ENCODE measurements at places on chromosomes 12 and 14.

- DNase-seq = no peak
Measured at GRCh38 chr12:14846042-14846587, 2.8 kb upstream of the ART4 start.

DNA sequence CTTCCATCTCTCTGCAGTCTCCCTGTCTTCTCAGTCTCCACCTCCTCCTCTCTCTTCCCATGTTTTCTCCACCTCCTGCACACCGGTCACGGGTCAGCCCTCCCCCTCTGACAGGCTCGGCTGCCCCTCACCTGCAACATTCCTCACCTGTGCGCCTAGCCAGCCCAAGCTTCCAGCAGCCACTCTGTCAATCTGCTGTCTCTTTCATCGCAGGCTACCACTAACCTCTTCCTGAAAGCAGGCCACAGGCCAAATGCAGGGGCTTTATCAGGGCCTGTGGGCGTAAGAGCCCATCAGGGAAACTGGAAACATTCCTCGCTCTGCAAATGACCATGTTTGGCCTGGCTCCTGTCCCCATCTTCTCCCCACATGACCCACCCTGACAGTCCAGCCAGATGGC, 34.5 kb downstream of the CMKLR1 start:
- no peak for DNase-seq

- DNase-seq = no peak
Measured at GRCh38 chr12:121823101-121823726, 19.4 kb downstream of the SETD1B start.

GRCh38 chr14:73743431-73743931, 29.3 kb upstream of the PNMA1 start:
- no peak for DNase-seq

- no peak for DNase-seq
Measured at GRCh38 chr12:83468988-83469908, 782.5 kb downstream of the TMTC2 start.

DNA sequence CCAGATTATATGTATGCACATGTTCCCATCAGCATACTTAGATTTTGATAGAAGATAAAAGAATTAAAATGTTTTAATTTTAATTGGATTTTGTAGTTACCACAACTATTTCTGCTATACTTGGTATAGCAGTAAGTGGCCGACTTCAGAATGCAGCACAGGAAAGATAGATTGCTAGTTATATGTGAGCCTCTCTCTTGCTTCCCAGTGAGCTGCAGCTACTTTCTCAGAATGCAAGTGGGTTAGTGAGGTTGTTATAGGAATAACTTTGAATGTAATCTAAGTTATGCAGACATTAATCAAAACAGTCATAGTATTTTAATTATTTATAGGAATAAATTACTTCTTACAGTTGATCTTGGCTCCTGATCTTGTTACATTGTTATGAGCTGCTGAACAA, 240.6 kb downstream of the RAD51B start:
- no peak for DNase-seq

DNA sequence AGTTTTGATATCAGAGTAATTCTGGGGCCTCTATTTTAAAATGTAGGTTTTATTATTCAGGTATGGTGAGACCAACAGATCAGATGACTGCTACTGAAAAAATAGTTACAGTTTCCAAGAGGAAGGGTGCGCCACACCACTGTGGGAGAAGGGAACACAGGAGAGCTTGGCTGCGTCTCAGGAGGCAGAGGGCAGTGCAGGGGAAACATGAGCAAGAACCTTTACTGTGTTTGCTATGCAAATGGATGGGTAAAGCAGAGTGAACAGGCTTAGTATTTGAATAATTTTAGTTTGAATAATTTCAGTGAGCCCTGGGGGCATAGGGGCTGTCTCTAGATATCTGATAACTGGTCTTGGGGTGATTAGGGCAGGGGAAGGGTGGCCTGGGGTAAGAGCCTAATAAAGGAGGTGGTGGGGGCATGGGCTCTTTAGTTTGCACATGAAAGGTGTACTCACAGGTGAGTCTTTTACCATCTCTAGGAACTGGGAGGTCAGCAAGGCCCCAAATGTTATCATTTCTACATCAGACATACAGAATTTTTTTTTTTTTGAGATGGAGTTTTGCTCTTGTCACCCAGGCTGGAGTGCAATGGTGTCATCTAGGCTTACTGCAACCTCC, 196.8 kb upstream of the NEDD1 start:
- no peak for DNase-seq

GRCh38 chr14:70283156-70283555, 76.3 kb downstream of the COX16 start:
- DNase-seq = no peak

DNA sequence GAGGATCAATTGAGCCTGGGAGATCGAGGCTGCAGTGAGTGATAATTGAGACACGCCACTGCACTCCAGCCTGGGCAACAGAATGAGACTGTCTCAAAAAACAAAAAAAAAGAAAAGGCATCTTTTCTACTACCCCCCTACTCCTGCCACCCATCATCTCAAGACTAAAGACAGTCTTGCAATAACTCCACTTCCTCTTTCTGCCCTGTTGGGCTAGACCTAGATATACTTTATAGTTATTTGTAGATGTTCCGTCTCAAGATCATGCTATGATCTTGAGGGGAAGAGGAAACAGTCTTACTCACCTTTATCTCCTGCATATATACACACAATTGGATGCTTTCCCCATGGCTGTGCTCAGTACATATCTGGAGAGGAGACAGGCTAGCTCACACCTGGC, 12.1 kb upstream of the ESPL1 start:
- DNase-seq = no peak

DNA sequence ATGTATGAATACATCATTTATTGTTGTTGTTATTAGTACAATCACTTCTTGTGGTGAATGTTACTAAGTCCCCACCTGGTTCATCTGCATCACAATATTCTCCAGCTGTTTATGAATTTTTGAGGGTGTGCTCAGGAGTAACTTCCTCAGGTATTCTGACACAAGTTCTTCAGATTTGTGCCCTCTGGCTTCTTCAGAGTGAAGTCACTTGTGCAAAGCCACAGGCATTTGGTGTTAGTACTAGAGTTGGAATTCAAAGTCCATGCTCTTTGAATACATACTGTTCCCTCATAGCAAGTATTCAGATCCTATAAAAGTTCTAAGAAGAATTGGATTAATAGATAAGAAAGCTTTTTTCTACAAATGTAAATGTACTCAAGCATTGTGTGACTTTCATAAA, 150.3 kb upstream of the AVPR1A start:
- no peak for DNase-seq

DNA sequence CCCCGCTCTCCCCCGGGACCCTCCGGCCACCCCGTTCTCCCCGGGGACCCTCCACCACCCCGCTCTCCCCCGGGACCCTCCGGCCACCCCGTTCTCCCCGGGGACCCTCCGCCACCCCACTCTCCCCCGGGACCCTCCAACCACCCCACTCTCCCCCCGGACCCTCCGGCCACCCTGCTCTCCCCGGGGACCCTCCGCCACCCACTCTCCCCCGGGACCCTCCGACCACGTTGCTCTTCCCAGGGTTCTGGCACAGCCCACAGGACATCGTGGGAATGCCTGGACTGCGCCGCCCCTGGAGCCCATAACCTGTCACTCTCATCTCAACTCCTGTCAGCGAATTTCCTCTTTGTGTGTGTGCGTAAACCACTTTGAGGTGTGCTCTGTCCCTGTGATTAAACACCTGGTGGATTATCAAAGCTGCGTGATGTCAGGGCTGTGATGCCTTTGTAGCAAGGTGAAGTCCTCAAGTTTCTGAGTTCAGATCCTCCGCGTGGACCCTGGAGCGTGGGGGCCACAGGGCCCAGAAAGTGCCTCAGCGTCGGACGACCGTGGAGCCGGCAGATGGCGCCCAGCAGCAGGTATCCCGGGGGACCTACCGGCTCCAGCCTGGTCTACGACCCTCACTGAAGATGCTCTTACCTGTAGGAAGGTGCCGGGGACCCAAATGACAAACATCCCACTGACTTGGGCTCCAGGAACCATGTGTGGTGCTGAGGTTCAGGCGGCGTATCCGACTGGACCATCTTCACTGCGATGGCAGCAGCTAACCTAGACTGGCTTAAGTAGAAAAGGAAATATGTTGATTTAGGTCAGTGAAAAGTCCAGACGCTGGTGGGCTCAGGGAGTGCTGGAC, 63.2 kb upstream of the GALNT9 start:
- no peak for DNase-seq

- DNase-seq = no peak
Measured at GRCh38 chr14:32258336-32258993, 55.4 kb upstream of the RNU6-8 start.

DNA sequence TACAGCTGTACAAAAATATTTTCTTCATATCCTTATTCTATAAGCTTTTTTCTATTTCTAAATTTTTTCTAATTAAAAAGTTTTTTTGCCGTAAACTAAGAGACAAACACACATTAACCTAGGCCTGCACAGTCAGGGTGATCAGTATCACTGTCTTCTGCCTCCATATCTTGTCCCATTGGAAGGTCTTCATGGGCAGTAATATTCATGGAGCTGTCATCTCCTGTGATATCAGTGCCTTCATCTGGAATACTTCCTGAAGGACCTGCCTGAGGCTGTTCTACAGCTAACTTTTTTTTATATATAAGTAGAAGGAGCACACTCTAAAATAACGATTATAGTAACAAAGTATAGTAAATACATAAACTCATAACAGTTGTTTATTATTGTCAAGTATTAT, 17.8 kb downstream of the USP15 start:
- DNase-seq = no peak

DNA sequence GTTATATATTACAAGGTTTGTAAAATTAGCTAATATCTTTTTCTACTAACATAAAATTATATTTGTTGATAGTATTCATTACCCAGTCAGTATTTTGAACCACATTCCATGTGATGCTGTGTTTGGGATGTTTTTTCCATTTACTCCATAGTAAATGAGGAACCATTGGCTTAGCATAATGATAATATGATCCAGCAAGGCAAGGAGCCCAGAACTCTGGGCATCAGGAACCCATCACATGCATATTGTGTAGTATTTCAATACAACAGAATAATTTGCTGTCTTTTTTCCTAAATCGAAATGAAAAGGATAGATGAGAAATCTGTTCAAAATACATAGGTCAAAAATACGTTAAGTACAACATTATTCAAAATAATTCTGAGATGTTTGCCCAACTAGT, 48.7 kb upstream of the GARIN2 start:
- no peak for DNase-seq

- no peak for DNase-seq
Measured at GRCh38 chr12:132351751-132352495, 22.5 kb upstream of the GALNT9 start.

DNA sequence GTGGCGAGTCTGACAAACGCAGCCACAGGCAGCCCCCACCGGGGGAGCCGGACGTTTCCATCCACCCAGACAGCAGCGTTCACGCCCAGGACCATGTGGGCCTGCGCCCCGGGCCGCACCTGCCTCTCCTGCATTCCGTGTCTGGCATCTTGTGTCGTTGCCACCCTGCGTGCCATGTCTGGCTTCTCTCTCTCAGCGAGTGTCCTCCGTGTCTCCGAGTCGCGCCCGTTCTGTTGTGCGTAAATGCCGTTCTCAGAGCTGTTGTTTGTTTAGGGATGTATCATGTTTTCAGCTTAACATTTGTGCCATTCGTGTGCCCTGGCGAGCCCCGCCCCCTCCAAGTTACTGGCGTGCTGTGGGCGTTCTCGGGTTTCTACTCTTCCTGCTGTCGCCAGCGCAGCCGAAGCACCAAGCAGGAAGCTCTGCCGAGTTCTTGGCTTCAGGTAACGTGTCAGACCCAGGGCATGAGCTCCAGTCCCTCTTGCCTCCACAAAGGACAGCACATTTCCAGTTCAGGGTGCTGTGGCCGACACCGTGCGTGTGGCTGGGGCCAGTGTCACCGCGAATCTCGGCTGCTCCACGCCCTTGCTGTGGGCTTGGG, 34.6 kb downstream of the NOC4L start:
- DNase-seq = peak; percentile 24

- no peak for DNase-seq
Measured at GRCh38 chr12:111785651-111786050, 18.9 kb downstream of the ALDH2 start.

- no peak for DNase-seq
Measured at GRCh38 chr12:19129122-19129485, 429 bp upstream of the PLEKHA5 start.

DNA sequence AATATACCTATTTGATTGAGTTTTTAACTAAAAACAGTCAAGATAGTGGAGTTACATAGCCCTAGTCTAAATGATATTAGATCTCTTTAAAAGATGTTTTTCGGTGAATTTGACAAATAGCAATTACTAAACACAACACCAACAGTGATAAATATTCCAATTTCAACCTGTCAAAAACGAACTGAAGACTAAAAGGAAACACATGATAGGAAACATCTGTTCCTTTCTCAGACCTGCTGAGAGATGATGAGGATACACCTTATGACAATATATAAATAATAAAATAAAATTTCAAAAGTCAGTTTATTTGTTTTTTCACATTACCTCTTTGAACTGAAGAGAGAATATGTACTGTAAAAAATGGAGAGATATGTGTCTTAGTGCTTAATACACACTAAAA, 232.7 kb downstream of the RASSF9 start:
- no peak for DNase-seq

- DNase-seq = no peak
Measured at GRCh38 chr14:62776300-62776699, 269.0 kb downstream of the KCNH5 start.

- peak; percentile 58 for DNase-seq
Measured at GRCh38 chr12:57845478-57846284, 848 bp downstream of the CTDSP2 start.

DNA sequence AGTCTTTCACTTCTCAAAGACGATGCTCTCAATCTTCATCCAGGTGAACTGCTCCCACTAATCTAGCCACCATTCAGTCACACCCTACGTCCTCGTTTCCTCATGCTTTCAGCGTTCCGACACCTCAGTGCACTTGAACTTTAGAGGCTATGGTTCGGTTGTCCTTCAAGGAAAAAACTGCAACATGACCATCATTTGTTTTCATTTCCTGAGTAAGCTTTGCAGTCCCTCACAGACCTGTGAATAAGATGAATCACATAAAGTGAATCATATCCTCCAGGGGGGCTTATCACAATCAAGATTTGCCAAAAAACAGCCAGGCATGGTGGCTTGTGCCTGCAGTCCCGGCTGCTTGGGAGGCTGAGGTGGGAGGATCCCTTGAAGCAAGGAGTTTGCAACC, 80.2 kb downstream of the TMCC3 start:
- DNase-seq = no peak

- no peak for DNase-seq
Measured at GRCh38 chr12:9049520-9050133, 60.3 kb downstream of the KLRG1 start.

DNA sequence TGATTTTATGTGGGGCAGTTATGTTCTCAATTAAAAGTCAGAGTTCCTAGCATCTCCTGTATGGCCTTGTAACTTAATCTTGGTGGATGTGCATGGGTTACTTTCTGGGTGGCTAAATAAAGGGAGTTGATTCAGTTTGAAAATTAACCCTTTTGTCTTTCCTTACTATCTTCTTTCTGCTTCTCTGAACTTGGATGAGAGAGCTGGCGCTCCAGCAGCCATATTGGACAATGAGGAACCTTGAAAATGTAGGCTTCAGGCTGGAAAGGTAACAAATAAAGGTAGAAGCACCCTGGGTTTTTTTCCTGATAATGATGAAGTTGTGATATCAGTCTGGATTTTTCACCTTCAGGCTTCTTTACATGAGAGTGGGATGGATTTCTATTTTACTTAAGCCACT, 714.1 kb upstream of the TMEM132C start:
- no peak for DNase-seq

GRCh38 chr12:77645966-77646598, 184.6 kb upstream of the NAV3 start:
- no peak for DNase-seq

GRCh38 chr14:99966037-99966835, 99.0 kb upstream of the EVL start:
- no peak for DNase-seq

GRCh38 chr12:108193493-108193892, 64.4 kb downstream of the WSCD2 start:
- no peak for DNase-seq
